ENCODE measurements at places on chromosomes 3 and 15.

DNA sequence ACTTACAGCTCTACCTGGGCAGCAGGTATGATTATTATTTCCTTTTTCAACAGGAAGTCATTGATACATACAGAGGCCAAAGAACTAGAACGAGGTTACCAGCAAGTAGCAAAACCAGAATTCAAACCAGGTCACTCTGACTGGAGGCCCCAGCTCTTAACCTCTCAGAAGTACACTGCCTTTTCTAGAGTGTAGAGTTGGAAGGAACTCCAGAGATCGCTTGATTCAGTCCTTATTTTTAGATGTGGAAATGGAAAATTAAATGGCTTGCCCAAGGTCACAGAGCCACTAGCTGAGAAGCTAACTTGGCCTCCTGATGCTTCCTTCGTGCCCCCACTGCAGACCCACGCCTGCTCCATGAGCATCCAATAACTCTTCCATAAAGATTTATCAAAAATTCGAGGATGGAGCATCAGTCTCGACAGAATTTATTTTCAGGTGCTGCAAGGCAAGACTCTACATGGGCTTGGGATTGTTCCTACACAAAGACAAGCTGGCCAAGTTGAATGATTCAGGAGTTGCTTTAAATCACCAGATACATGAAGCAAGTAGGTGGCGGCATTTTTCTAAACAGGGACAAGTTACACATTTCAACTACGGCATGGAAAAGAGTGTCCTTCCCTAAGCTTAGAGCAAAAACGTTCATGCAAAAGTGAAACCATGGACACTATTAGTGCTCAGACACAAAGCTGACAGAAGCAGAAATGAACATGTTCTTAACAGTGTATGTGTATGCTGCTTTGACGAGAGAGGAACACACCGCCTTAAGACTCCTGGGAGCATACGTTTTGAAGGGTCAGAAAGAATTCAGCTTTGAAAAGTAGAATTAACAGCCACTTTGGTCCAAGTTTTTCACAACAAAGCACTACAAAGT lies 235.7 kb downstream of the THRB start:
- no peak for DNase-seq

DNA sequence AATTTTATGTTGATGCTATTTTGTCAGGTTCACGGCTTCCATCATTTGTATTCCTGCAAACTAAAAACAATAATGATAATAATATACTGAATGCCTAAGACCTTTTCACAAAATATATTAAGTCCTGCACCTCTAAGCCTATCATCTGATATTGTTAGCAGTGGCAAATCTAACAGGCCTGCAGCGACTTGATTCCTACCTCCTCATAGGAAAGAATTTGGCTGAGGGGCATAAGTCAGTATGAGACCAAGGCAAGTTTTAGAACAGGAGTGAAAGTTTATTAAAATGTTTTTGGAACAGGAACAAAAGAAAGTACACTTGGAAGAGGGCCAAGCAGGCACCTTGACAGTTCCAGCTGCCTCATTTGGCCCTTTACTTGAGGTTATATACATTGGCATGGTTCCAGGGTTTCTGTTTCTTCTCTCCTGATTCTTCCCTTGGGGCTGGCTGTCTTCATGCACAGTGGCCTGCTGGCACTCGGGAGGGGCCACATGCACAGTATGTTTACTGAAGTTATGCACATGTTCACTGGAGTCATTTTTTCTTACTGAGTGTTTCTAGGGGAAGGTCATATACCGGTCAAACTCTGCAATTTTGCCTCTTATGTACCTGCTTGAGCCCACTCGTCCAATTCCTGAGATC lies 418.1 kb downstream of the EPHA6 start:
- no peak for DNase-seq

- DNase-seq: no peak
Measured at GRCh38 chr3:112046599-112046998, 12.1 kb downstream of the TMPRSS7 start.

DNA sequence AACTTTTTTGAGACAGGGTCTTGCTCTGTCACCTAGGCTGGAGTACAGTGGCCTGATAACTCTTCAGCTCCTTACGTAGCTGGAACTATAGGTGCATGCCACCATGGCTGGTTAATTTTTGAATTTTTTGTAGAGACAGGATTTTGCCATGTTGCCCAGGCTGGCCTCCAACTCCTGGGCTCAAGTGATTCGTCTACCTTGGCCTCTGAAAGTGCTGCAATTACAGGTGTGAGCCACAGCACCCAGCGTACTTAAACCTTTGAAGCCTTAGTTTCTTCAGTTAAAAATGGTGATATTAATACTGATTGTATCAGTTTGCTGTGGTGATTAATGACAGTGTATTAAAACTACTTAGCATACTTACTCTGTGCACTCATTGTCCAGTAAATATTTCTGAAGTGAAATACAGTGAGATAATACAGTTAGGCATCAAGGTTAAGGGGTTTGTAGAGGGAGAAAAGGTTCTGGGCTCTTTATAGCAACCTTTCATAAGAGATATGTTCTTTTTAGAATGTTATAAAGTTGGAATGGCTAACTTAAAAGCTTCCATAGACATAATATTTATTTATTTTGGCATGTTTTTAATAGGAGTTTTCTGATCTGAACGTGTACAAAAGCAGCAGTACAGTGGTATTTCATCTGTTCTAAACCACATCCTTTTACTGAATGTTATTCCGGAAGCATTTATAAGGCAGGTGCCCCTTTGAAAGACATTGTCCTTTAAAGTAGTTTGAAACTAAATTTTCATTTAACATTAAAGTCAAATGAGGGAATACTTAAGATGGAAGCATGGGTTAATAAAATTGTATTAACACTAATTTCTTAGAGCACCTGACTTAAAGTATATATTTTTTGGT lies 23.6 kb downstream of the NCK1 start:
- DNase-seq: no peak

DNA sequence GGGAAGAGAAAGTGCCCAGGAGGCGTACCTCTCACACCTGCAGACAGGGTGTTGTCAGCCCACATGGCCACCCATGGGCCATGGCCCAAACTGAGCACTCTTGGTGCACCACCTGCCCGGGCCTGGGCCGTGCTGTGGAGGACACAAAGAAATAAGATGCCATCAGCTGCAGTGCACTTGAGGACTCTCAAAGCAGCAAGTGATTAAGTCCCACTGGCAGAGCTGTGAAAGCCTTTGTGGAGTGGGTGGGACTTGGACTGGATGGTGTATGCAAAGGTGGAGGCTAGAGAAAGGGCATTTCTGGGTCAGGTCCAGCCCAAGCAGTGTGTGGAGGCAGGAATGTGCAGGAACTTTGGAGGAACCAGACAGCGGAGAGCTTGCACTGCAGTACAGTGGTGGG lies 122.3 kb downstream of the MEGF11 start:
- DNase-seq: no peak

DNA sequence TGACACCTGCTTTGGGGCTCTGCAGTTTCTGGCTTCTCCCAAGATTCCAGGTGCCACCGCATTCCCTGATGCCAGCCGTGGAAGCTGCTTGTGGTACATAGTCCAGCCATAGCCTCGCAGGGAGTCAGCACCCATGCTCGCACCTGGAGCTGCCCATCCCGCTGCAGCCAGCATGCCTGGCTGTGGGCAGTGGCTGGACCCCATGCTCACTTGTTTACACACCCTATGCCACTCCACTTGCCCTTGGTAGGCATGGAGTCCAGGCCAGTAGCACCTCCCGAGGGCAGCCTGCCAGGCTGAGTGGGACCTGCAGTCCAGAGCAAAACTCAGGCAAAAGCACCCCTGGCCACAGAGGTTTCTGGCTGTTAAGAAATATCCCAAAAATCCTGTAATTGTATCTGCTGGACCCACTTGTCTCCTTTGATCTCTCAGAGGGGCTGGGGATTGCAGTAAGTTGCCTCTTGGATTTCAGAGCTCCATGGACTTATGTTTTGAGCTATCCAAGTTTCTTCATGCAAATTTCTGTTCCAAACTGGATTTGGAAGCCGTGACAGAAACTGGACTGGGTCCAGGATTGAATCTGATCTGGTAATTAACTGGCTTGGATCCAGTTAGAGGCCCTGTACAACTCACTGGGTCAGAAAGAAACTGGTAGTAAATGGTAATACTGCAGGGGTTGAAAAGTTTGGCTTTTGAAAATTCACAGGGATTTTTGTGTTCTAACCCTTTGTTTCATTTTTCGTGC lies 149.3 kb downstream of the FMN1 start:
- no peak for DNase-seq

DNA sequence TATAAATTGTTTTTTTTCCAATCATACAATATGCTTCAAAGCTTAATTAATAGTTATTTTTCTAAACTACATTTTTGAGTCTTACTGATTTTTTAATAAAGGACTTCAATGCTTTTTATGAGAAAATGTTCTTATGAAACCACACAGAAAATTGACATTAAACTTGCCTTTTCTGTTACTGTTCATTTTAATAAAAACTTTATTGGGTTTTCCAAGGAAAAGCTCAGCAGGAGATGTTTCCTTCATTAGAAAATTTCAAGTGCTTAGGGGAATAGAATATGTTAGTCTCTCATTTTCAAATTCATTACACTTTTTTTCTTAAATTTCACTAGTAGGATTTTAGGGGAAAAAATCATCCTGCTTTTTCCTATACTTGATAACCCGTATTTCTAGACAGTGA lies 711.4 kb downstream of the DIPK2A start:
- no peak for DNase-seq

- DNase-seq: no peak
Measured at GRCh38 chr3:113505867-113506266, 9.1 kb downstream of the SPICE1 start.

- DNase-seq: no peak
Measured at GRCh38 chr15:83914906-83915305, 261.0 kb downstream of the ADAMTSL3 start.

DNA sequence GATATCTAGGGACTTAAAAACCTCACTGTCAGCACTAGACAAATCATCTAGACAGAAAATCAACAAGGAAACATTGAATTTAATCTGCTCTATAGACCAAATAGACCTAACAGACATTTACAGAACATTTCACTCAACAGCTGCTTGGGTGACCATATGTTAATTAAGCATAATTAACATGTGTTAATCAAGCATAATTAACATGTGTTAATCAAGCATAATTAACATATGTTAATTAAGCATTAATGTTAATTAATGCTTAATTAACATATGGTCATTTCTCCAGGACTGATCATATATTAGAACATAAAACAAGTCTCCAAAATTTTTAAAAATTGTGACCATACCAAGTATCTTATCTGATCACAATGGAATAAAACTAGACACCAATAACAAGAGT lies 137.3 kb upstream of the MME start:
- no peak for DNase-seq
